ENCODE measurements at places on chromosomes 16 and 17. TPM values are rescaled to one million over a fixed set of nuclear protein-coding genes. Genes with fewer than 3 reads are reported as not detected.

DNA sequence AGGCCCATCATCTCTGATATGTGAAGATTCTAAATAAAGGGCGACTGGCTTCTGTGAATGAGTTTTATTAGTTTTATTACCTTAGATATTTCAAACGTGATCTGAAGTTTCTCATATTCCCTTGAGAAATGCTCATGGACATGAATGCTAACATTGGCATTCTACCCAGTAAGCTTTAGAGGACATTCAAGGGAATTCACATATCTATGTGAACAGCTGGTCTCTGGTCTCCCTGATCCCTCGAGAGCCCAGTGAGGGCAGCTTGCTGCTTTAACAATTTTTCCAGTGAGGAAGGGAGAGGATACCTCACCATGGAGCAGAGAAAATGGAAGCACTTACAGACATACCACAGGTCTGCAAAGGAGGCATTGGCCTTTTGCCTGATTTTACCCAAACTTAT, 312.7 kb downstream of the CA10 start:
- DNase-seq, result no peak
- H3K36me3 ChIP-seq, result no peaks in the 10 kb centered on the region
- no peak overlapping the region for H3K4me3 ChIP-seq
- H3K4me1 ChIP-seq, result no peaks in the 10 kb centered on the region
- no peak overlapping the region for H3K27ac ChIP-seq
- no peaks in the 10 kb centered on the region for H3K27me3 ChIP-seq

DNA sequence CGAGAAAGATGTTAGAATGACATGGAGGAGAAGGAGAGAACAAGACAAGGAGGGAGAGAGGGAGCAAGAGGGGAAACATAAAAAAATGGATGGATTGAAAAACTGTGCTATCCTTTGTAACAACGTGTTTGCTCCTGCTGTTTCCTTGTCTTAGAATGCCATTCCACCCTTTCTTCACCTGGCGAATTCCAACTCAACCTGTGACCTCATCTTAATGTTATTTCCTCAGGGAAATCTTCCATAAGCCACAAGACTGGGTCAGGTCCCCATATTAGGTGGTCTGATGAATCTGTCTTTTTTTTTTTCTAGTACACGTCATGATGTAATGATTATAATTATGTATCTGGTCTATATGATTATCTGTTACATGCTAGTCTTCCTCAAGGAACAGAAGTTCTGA, 195.0 kb upstream of the MAF start:
- no peak for DNase-seq
- H3K36me3 ChIP-seq, result no peaks in the 10 kb centered on the region
- no peaks in the 10 kb centered on the region for H3K4me1 ChIP-seq
- no peak overlapping the region for H3K4me3 ChIP-seq
- H3K27me3 ChIP-seq, result no peaks in the 10 kb centered on the region

GRCh38 chr16:2472885-2473445, 1.9 kb downstream of the NTN3 start:
- H3K27me3 ChIP-seq, result no peaks in the 10 kb centered on the region
- H3K4me1 ChIP-seq, result peaks cover 38% of the 10 kb centered on the region
- no peaks in the 10 kb centered on the region for H3K36me3 ChIP-seq
- no peak overlapping the region for H3K27ac ChIP-seq
- peak overlapping the region; percentile 92 for H3K4me3 ChIP-seq

Gene ABCC12
- not detected for total RNA-seq

DNA sequence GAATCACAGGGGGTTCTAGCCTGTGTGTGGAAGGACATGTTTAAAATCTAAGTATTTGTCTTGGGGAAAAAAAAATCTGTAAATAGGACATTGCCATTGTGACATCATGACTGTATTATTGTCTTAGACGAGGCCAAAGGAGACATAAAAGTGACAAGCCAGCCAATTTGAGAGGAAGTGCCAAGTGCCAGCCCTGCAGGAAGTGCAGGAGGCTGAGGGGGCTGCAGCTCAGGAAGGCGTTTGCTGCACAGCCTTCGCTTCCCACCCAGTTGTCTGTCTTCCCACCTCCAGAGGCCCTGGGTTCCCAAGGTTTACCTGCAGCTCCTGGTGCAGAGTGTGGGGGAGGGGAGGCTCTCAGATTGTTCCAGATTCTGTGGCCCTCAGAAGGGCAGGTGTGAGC, 1.3 kb downstream of the ADCY7 start:
- DNase-seq, result no peak
- H3K27me3 ChIP-seq, result no peaks in the 10 kb centered on the region
- H3K4me3 ChIP-seq, result no peak overlapping the region
- H3K36me3 ChIP-seq, result no peaks in the 10 kb centered on the region
- H3K4me1 ChIP-seq, result peaks cover 8% of the 10 kb centered on the region

DNA sequence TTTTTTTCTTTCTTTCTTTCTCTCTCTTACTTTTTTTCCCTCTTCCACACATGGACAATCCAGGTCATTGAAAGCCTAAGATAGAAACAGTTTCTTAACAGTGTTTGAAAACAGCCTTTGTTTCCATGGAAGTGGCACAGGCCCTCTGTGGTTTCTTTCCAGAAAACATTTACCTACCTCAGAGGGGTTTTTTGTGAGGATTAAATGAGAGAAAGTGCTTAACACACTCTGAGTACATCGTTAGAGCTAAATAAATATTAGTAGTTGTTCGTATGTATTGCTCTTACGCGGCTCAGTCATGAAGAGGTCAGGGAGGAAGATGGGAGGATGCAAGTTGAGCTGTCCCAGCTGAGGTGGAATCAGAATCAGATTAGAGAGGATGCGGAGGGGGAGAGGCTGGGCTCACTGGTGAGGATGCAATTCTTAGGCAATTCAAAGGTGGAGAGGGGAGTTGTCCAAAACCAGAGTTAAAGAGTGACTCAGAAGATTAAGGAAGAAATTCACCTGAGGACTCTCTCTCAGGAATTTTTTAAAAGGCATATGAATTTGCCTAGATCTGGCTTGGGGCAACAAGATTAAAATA, 345.4 kb downstream of the PMP22 start:
- no peaks in the 10 kb centered on the region for H3K36me3 ChIP-seq
- H3K27ac ChIP-seq, result no peak overlapping the region
- no peaks in the 10 kb centered on the region for H3K27me3 ChIP-seq
- H3K4me1 ChIP-seq, result no peaks in the 10 kb centered on the region

- peaks cover 32% of the 10 kb centered on the region for H3K4me1 ChIP-seq
- no peaks in the 10 kb centered on the region for H3K36me3 ChIP-seq
- DNase-seq, result no peak
These were observed 7.3 kb upstream of the CD7 start for GRCh38 chr17:82324566-82325285.

Gene STH
- not detected for total RNA-seq

All from Caco-2 (cell line).